ENCODE measurements at places on chromosomes 4 and X.

GRCh38 chr4:153223427-153223801 is 19.2 kb downstream of the TRIM2 start:
- DNase-seq: no peak

DNA sequence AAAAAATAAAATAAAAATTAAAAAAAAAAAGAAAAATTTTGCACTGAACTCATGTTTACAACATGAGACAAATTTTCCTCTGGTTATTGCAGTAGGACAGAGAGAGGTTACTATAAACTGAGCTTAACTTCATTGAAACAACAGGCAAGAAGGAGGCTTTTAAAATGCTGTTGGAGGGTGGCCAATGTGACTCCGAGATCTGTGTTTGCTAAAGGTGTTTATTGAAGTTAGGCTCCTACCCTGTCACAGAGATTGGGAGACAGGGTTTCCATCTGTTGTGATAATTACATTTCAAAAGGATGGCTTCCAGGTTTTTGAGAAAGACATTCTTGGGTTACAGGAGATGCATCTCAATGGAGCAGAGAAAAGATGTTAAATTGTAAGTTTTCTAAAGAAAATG is 370.5 kb upstream of the HS3ST1 start:
- DNase-seq: no peak

DNA sequence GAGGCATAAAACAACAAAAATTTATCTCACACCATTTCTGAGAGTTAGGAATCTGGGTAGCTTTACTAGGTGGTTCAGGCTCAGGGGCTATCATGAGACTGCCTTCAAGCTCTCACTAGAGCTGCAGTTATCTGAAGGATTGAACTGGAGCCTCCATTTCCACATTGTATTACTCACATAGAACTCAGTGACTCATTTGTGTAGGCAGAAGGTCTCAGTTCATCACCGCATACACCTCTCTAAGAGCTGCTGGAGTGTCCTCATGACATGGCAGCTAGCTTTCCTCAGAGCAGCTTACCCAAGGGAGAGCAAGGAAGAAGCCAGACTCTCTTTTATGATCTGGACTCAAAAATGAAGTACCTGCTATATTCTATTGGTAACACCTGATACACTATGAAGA is 389.2 kb downstream of the IQCM start:
- no peak for DNase-seq

- DNase-seq: no peak
Measured at GRCh38 chrX:16316331-16316730, 149.1 kb downstream of the MAGEB17 start.

DNA sequence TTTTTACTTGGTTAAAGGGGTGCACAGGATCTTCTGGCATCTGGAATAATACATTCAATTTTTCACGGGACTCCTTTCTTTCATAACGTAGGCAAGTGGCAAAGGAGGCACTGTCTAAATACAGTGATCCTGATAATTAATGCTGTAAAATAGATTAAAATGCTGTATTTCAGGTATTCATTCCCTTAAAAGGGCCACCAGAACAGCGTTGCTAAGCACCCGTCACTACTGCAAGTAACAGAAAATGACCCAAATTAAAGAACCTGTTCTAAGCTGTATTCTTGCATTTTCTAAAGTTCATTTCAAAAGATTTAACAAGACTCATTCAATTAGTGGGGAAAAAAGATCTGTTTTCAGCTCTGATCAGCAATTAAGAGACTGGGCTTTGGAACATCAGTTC is 208.2 kb downstream of the TENM3 start:
- no peak for DNase-seq

- DNase-seq: no peak
Measured at GRCh38 chr4:108141213-108141950, 27.4 kb downstream of the LEF1 start.

DNA sequence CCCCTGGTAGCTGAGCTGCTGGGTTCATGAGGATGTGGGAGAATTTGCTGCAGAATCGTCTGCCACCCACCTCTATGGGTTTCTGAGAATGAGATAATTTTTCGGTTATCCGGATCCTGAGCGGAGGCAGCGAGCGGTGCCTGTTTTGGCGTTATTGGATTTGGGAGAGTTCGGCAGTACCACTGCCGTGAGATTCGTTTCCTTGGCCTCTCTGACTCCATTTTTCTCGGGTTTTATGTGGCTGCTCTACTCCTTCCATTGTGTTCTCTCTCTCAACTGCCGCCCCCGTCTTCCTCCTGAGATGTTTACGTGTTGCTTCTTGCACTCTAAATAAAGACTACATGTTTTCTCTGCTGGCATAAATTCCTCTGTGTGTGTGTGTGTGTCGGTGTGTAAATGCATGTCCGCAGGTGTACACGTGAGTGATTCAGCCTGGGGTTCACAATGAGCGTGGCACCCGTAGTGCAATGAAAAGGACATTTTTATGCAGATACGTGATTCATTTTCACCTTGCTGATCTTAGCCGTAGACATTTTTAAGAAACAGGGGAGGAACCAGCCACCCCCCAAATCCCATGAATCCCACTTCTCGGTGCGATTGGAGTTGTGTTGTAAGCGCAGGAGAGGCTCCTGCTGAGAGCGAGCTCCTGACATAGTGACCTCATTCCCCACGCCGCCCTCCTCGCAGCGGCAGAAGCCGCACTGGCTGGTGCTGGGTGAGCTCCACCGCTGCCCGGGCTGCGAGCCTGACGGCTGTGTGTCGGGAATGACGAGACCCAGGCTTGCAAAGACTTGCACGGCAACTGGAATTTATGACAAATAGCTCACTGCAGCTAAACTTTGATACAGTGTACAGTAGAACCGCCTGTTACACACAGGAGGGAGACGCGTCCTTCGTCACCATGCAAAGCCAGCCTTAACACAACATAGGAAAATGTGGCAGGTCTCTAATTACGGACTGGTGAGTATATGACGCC is 82.2 kb downstream of the STOX2 start:
- DNase-seq: no peak

DNA sequence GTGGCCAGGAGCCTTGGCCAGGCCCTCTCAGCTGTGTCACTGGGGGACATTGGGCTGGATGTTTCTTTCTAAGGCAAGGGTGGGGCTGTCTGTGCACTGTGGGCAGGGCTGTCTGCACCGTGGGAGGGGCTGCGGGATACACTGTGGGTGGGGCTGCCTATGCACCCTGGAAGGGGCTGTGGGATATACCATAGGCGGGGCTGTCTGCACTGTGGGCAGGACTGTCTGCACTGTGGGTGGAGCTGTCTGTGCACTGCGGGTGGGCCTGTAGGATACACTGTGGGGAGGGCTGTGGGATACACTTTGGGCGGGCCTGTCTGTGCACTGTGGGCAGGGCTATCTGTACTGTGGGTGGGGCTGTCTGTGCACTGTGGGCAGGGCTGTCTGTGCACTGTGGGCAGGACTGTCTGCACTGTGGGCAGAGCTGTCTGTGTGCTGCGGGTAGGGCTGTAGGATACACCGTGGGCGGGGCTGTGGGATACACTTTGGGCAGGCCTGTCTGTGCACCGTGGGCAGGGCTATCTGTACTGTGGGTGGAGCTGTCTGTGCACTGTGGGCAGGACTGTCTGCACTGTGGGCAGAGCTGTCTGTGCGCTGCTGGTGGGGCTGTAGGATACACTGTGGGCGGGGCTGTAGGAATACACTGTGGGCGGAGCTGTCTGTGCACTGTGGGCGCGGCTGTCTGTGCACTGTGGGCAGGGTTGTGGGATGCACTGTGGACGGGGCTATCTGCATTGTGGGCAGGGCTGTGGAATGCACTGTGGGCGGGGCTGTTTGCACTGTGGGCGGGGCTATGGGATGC is 31.1 kb downstream of the ACOX3 start:
- peak; percentile 27 for DNase-seq

All from suppressor macrophage treated with lipopolysaccharide for 1 hour (primary cell).